ENCODE measurements at places on chromosomes 1 and 21.

DNA sequence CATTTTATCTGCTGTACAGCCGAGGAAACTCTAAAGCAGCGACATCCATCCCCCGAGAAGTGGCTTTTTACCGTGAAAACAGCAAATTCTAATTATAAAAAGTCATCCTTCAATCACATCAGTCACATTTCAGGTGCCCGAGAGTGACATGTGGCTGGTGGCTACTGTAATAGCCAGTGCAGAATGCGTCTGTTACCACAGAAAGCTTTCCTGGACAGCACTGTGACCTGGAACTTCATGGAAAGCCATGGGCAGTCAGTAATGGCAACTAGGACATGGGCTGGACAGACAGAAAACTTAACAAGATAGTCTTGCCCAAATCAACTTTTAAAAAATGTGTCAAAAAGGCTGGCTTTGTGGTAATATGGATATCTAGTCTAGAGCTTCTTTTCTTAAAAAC is 106.6 kb downstream of the BCAR3 start:
- DNase-seq = no peak

DNA sequence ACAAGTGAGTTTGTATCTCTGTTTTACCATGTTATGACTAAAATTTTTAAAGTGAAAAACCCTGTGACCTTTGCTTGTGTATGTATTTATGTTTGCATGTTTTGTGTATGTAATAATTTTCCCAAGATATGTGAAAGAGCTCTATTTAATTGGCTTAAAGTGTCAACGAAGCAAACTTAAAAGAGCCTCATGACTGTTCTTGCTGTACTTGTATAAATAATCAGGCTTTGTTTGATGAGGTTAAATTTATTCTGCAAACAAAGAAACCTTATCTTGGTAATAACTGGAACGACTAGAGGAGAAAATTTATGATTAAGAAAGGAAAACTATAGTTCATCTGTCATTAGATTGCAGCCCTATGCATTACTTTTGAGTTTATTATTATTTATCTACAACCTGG is 6.6 kb downstream of the GBP7 start:
- no peak for DNase-seq

- peak; percentile 58 for DNase-seq
Measured at GRCh38 chr1:31335007-31335406, 37.9 kb downstream of the FABP3 start.

- DNase-seq = no peak
Measured at GRCh38 chr1:29083317-29084195, 40.1 kb downstream of the TMEM200B start.

- peak; percentile 18 for DNase-seq
Measured at GRCh38 chr1:14083706-14084105, 383.7 kb downstream of the PRDM2 start.

- no peak for DNase-seq
Measured at GRCh38 chr1:74266001-74266400, 30.8 kb downstream of the TNNI3K start.

DNA sequence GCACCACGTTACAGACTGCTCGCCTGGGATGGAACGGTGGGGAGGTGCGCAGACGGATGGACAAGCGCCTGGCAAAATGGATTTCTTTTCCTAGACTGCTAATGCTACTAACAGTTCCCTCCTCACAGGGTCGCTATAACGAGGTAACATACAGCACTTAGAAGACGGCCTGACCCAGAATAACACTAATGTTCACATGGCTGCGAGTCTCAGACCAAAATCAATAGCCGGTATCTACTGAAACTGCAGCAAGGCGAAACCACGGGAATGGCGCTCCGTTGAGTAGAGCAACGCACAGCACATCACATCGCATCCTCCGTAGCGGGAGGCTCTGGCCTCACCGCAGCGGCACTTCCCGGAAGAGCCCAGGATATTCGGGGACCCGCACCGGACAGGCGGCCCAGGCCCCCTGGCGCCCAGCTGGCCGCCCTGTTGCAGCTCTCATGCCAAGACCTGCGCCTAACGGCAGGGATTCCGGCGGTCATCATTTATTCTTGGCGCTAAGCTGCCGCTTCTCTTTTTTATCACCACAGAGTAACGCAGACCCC is 46.6 kb downstream of the VPS26C start:
- DNase-seq = peak; percentile 27

- no peak for DNase-seq
Measured at GRCh38 chr1:80375109-80375508, 1368.6 kb upstream of the ADGRL4 start.

GRCh38 chr1:226223157-226223785 is at the start of gene MIXL1:
Gene MIXL1, plus strand, starts transcription at chr1:226223664. Its CDS starts 18 bp downstream, at chr1:226223682.
- DNase-seq = no peak

DNA sequence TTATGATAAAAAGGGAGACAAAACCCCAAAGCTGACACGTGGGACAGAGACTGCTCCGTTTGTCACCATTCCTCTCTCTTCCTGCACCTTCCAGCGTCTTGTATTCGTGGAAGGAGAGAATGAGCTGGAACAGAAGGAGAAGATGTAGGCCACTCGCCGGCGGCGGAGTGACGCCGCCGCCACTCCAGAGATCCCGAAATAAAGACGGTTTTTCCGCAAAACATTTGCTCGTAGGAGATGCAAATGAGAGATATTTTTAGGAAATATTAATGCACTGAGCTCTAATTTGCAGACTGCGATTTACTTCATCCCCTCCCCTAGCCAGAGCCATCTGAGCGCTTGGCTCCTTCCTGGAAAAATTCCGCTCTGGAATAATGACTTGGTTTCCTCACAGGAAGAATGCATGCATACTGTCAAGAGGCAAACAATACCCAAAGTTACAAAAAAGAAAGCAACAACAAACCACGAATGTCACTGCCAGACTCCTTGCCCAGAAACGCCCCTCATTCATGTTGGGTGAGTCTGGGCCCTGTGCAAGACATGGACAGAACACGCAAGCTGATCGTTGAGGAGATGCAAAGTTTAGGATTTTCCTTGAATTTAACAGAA is 18.0 kb upstream of the ADARB1 start:
- no peak for DNase-seq

DNA sequence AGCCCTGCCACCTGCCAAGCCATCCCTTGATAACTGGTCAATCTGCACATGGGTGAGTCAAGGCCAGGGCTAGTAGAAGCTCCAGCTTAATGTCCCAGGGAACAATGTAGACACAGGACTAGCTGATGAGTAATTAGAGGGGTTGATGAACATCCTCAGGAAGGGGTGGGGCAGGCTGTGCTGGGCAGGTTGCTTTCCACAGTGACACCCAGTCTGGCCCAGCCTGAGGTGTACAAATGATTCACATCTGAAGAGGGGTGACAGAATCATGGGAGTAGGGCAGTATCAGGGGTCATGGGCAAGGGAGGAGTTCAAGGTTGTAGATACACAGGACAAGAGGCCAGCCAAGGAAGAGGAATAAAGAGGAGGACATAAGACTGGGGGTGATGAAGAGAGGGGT is 4.3 kb downstream of the LPAR3 start:
- peak; percentile 94 for DNase-seq

DNA sequence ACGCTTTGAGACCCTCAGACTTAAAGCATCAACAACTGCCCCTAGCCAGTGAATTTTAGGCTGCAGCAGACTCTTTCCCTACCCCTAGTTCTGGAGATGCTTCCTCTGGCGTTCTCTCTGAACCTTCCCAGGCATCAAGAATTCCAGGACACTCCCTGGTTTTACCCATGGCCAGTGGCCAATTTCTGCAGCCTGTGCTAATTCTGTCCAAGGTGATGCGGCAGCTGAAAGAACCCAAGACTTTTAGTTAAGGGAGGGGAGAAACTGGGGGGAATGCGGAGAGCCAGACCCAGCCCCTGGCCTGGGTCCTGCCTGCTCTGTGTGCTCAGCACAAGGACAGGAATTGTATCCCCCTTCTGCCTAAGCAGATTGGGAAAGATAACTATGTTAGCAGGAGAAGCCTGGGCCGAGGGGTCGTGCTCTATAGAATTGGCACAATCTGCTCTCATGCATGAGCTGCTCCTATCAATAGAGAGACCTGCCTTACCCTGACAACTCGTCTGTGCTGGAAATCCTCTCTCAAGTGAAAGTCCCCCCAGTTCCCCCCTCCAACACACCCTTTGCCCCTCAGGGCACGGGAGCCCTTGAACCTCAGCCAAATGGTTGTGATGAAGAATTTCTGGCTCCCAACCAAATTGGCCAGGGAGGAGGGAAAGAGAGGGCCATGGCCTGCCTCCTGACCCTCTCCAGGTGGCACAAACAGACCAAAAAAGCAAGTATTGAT is 5.4 kb upstream of the GJA8 start:
- DNase-seq = peak; percentile 27

DNA sequence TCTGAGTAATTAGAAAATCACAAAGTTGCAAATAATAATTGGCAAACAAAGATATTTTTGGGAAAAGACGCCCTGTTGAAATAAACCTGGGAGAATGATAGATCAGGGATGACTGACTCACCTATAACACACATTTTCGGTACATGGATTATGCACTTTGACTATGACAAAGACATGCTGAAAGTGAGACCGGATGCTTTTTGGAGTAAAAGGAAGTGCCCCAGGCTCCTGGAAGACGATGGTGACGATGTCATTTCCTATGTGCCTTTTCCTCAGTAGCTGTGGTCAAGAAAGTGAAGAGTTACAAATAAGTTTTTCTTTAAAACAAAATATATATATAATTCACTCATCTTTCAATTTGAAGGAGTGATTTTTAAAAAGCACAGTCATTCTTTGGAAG is 158.7 kb downstream of the SIPA1L2 start:
- DNase-seq = peak; percentile 68

DNA sequence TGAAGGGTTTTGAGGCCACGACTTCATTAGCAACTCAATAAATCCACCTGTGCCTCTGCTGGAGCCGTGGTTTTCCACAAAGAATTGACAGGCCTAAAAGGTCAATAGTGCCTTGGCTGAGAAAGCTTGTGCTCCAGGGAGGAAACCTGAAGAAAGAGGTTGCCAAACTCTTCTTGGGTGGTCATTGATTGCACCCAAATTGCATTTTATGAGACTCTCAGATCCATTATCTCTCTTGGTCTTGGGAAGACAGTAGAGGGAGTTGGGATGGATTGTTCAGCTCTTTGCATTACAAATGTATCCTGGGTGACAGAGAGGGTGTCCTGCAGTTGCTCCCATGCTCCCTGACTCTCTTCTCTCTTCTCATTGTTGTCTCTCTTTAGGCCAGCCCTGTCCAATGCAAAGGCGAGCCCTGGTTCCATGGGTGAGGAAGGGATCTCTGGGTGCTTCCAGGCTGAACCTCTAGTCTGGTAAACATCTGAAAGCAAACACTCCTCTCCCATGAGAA is 46.1 kb upstream of the HTR1D start:
- no peak for DNase-seq

- no peak for DNase-seq
Measured at GRCh38 chr1:99786751-99787501, 20.5 kb upstream of the FRRS1 start.

Data from epithelial cell of esophagus (primary cell).